ENCODE measurements at places on chromosomes 3 and 15.

DNA sequence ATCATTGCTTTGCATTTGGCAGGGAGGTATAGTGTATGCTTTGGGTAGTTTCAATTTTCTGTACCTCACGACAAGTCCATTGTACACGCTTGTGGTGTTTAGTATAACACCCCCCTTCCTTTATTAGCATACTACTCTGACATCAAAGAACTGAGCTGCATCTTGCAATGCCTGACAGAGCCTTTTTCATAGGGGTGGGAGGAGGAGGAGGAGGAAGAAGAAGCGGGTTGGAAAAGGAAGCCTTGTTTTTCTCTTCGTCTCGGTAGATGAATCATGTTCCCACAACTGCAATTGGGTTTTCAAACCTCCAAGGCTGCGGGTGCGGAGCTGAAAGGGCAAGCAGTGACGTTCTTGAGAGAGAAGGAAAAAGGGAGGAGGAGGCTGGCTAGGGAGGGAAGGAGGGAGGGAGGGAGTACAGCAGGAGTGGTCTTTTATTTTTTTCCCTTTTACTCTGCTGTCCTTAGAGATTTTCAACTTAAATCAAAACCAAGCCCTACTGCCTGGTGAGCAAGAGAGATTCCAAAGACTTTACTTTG lies 175.7 kb downstream of the KLHL25 start:
- DNase-seq, result peak; percentile 46

DNA sequence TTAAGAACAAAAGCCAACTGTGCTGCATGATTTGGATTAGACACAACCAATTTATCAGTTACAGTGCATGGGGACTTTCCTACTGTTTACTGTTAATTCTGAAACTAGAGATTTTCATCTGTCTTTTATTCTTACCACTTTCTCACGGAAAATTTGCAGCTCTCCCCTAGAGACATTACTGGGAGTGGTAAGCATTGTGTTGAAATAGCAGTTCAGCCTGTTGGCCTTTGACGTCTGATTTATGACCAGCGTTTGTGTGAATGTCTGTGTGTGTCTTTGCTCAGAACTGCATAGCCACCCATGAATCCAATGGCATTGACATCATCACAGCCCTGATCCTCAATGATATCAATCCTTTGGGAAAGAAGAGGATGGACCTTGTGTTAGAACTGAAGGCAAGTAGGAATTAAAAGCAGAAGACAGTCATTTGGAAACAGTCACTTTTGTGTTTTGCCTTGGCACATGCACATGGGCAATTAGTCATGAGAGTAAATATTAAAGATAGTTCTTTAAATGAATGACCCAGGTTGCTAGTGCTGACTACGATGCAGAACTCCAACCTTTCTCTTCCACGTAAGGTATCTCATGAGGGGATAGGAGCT lies 202.2 kb upstream of the BHLHE40 start:
- no peak for DNase-seq

DNA sequence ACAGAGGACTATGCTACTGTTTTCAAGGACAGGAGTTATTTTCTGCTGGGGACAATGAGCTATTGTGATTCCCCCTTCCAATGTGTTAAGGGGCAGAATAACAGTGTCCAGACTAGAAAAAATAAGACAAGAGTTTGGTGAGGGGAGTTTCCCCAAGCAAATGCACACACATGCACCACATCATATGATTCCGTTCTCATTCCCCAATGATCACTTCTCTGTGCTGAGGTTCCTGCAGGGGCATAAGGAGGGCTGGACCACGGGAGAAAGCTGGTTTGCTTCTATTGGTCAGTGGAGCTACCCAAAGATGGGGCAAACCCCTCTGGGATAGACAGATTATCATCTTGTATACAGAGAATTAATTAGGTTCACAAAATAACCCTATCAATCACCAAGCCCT lies 80.6 kb downstream of the RBPMS2 start:
- DNase-seq, result no peak

GRCh38 chr15:74742422-74742821 lies 6.2 kb upstream of the CYP1A2 start:
- DNase-seq, result no peak

GRCh38 chr15:74869726-74870407 lies 3.3 kb downstream of the SCAMP2 start:
- DNase-seq, result no peak

GRCh38 chr15:38671675-38672254 lies 107.2 kb upstream of the RASGRP1 start:
- DNase-seq, result peak; percentile 34

DNA sequence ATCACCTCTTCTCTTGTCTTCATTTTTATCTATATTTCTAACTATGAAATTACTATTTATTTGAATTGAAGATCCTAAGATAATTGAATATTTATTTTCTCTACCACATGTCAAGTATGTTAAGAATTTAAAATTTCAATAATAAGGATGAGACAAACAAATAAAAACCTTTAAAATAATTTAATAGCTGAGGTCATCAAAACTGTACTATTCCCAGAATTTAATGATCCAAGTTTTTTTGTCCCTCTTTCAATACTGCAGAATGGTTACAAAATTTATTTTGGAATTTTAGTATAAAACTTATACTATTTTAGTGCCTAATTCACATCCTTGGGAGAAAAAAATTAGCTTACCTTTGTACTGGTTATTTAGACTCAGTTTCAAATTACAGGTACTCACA lies 774.9 kb downstream of the ROBO2 start:
- DNase-seq, result no peak

DNA sequence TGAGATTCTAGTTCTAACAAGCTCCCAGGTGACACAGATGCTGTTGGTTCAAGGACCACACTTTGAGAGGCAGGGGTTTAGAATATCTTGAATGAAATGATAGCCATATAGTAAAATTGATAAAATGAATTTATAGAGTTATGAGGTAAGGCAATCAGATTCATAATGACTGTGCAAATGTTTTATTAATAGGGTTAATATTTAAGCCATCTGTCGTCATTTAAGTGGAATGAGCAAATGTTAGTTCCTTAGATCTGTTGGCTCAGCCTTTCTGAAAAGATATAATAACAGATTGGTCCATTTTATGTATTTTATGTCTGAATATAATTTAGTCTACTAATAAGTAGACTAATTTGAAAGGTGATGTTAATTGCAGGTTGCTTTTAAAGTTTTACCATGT lies 12.9 kb downstream of the REC114 start:
- no peak for DNase-seq

DNA sequence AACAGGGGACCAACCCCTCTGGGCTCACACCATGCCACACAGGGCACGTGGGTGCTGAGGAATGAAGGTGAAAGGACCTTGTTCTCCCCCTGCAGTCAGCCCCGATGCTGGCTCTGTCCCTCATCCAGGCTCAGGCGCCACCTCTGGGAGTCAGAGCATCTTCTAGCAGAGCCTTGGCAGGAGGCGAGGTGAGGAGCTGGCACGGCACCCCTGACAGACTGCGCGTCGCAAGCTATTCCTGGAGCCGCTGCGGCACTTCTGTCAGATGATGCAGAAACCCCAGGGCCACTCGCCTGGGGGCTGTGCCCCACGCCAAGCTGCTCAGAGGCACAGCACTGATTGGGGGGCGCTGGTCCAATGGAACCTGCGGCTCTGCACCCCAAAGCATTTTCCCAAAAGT lies 62.0 kb downstream of the MGLL start:
- DNase-seq, result no peak

DNA sequence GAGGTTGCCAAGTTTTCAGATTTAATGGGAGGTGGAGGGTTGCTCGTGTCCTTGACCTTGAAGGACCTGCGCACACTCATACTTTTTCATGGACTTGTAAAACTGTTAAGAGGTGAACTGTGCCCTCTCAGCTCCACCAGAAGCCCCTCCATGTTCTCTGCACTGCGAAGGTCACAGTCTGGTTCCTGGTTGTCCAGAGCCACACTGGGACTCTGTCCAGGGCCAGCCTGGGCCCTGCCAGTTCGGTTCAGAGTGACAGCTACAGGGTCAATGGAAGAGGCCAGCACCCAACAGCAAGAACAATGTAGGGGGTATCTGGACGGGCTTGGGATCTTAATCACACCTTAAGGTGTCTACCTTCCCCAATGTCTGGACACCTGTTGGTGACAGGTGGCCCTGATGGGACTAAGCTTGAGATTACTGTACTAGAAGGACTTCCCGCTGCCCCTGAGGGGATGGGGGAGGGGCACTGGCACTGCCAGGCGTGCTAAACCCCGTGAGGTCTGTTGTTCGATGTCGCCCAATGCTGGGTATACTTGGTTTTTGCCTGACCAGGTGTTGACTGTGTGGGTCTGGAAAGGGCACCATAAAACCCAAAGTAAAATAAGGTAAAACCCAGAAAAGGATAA lies 34.7 kb downstream of the GRK7 start:
- DNase-seq, result no peak

DNA sequence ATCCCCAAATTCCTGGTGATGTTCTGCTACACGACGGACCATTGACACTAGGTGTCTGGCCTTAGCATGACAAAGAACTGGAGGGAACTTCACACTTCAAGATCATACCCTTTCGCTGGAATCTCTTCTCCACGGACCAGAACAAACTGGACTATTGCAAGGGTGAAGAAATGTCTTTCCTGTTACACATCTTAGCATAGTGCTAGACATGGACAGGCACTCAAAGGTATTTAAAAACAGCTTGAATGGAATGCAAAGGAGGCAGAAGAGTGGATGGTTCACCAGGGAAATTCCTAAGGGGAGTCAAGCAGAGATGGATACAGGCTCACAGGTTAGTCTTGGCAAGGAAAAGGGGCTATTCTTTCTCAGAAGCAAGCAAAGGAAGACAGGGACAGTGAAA lies 33.5 kb upstream of the PDZRN3 start:
- DNase-seq, result no peak

- DNase-seq, result no peak
Measured at GRCh38 chr3:127134466-127134865, 58.5 kb upstream of the PRR23E start.

DNA sequence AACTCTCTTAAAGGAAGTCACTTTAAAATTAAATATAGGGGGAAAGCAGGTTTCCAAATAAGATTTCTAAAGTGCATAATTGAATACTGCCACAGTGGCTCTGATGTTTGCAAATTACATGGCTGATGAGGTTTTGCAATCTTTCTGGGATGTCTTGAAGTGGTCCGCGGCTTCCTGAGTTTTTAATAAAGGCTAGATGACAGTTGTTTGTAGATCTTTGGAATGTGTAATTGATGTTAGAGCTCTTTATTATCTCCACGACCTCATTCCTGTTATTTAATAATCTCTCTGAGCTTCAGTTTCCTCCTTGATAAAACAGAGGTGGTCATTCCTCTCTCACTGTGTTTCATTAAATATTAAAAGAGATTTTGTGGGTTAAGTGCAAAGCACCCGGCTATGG lies 27.0 kb upstream of the CEMIP start:
- DNase-seq, result no peak

DNA sequence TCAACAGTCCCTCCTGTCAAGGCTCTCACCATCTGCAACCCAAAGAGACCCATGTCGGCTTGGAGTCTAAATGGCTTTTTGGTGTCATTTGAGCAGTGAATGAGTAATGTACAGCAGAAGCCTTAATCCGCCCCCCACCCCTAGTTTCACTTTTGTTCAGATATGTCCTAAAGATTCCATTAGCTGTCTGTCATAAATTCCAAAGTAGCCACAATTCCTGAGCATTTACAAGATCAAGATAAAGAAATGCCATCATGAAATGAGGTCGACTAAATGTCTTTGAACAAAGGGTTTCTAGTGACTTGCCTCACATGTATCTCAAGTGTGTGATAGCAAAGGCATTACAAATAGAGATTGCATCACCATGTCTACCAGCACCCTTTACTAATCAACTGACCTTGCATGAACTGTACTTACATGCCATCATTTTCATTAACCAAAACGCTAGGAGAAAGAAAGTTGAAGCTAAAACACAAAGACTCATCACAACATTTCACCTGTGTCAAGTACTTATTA lies 123.8 kb upstream of the PHLDB2 start:
- no peak for DNase-seq

- DNase-seq, result no peak
Measured at GRCh38 chr15:97941572-97941971, 18.9 kb upstream of the ARRDC4 start.

DNA sequence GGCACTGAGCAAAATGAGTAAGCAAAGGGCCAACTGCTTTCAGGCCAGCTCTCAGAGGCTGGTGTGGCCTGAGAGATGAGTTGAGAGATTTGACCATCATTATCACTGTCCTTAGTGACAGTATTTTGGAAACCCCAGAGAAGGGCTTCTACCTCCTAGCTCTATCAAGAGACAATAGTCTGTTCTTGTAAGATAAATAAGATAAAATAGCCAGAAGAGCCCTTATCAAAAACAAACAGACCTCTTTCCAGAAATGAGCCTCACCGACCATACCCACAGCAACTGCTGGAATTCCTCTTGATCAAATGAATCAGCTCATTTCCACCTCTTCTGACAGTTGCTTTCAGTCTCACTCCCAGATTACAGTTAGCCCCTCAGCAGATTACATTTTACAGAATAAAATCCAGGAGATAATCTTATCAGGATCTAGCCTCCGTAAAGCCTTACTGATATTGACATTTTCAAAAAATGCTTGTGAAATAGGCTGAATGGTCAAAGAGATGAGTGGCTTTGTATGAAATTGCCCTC lies 4.5 kb downstream of the HDC start:
- no peak for DNase-seq

DNA sequence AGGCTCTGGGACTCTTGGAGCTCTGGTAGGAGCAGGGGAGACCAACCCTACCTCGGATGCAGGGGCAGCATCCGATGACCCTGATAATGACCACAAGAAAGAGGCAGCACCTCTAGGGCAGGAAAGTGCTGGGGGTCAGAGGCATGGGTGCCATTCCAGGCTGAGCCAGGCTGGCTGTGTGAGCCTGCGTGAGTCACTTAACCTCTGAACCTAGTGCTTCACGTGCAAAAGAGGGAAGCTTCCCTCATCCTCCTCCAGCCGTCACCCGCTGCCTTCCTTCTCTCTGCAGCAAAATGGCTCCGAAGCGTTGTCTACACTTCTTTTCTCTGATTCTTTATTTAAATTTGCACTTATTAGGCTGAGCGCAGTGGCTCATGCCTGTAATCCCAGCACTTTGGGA lies 35.5 kb downstream of the ZDHHC19 start:
- DNase-seq, result no peak

DNA sequence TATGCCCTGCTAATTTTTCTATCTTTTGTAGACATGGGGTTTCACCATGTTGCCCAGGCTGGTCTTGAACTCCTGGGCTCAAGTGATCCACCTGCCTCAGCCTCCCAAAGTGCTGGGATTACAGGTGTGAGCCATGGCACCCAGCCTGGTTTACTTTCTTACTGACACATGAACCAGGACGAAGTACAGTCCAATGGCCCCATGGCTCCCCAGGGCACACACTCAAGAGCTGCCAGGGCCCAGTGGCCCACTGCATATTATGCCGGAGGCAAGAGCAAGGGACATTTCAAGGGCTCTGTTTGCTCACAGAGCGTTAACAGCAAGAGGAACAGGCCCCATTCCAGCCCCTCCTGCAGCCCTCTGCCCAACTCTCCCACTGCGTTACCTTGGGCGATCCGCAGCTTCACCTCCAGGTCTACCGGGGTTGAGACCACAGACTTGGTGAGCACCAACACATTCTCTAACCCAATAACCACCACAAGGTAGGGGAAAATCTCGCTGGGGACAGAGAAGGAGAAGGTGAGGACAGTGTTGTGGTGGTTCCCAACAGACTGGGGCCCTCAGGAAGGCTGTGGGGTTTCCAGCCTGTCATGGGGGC lies 42.8 kb downstream of the PTPN23 start:
- no peak for DNase-seq

Measured in activated CD4-positive, alpha-beta T cell treated with anti-CD3 and anti-CD28 coated beads, Interleukin-2, amount 50 U/mL, for 1 hour (primary cell).